HFFc6 (cell line): ENCODE measurements at places on chromosomes 1 and 21. TPM values are rescaled to one million over a fixed set of nuclear protein-coding genes. Genes with fewer than 3 reads are reported as not detected.

DNA sequence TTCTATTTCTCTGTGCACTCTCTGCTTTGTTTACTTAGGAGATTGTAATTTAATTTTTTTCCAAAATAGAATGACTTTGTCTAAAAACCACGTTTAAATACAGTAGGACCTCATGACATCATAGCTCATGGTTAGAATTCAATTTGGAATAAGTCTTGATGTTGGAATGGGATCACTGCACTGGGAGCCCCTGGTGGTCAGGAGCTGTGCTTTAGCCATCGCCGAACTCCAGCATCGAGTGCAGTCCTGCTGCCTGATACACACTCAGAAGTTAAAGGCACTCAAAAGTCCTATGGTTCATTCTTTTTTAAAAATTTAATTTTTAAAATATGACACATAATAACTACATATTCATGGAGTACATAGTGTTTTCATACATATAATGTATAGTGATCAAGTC, 75.1 kb downstream of the TEX35 start:
- no peak overlapping the region for H3K4me3 ChIP-seq
- H3K4me1 ChIP-seq, result peaks cover 12% of the 10 kb centered on the region
- no peaks in the 10 kb centered on the region for H3K27me3 ChIP-seq
- no peak for DNase-seq

The EIF4G3 gene
- 69.9 to 88.6 TPM (median 79.2 TPM) in 3 replicates for total RNA-seq

The NPPA gene
- not detected in 3 replicates for total RNA-seq

The CD53 gene
- not detected in 3 replicates for total RNA-seq

- no peak overlapping the region for H3K4me3 ChIP-seq
- H3K4me1 ChIP-seq, result no peaks in the 10 kb centered on the region
- no peaks in the 10 kb centered on the region; the same call in none of the 2 replicates for H3K27me3 ChIP-seq
- H3K27ac ChIP-seq, result no peak overlapping the region
- H3K36me3 ChIP-seq, result no peaks in the 10 kb centered on the region
Observed at GRCh38 chr1:33535334-33535733, 62.9 kb downstream of the ZSCAN20 start.

The CAMK2N1 gene
- total RNA-seq, result 42.2 to 57.8 TPM (median 49.8 TPM) in 3 replicates

GRCh38 chr1:1847061-1847850, 43.6 kb downstream of the GNB1 start:
- H3K36me3 ChIP-seq, result peaks cover 15% of the 10 kb centered on the region
- H3K27ac ChIP-seq, result peak overlapping the region; percentile 61
- H3K27me3 ChIP-seq, result peaks cover 2% of the 10 kb centered on the region
- no peak for DNase-seq
